ENCODE measurements at places on chromosomes 2 and 18.
A peak's percentile ranks its signal among the peaks of the same experiment; 100 is the strongest.

DNA sequence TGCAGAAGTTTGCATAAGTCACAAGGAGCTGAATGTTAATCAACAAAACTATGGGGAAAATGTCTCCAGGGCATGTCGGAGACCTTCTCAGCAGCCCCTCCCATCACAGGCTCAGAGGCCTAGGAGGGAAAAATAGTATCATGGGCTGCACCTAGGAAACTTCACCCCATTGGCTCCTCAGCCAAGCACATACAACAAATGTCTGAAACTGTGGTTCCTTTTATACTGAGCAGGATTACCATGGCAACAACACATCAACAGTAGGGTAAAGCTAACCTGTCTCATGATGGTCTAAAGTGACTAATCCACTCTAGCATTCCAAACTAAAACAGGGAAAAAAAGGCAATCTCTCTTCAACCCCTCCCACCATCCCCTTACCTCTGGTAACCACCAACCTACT is 3.2 kb upstream of the NEMP2 start:
- DNase-seq: no peak

- no peak for DNase-seq
These were observed 5.5 kb downstream of the RPE start for GRCh38 chr2:210007895-210008294.

GRCh38 chr18:3660739-3661515 is 211.0 kb downstream of the TGIF1 start:
- DNase-seq: no peak

GRCh38 chr2:35989040-35989439 is 366.5 kb upstream of the CRIM1 start:
- DNase-seq: no peak

GRCh38 chr18:23844991-23845680 is 155.9 kb downstream of the LAMA3 start:
- no peak for DNase-seq

DNA sequence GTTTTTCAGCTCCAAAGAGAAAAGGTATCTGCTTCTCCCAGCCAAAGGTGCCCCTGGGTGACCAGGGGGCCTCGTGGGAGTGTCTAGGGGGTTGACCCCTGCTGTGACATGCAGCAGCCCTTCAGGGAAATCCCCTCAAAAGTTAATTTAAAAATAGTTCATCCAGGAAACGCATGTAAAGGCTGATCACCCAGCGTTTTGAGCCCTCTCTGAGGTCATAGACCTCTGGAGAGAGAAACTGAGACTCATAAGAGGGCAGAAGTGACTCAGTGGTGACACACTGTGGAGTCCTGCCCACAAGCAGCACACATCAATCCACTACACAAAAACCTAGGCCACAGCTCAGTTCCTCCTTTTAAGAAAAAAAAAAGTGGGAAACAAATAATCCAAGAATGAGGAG is 11.9 kb downstream of the GAL3ST2 start:
- no peak for DNase-seq

DNA sequence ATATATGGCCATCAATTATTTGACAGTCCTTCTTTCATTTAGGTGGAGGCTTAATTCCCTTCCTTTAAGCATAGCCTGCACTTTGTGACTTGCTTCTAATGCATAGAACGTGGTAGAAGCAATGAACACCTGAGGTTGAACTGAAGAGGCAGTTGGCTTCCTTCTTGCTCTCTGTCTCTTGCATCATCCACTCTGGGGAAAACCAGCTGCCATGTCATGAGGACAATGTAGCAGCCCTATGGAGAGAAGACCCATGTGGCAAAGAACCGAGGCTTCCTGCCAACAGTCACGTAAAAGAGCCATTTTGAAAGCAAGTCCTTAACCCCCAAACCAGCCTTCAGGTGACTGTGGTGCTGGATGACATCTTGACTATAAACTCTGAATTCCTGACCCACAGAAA is 46.8 kb downstream of the ATOH8 start:
- DNase-seq: no peak

GRCh38 chr2:239186516-239187357 is 214.1 kb downstream of the HDAC4 start:
- DNase-seq: no peak

DNA sequence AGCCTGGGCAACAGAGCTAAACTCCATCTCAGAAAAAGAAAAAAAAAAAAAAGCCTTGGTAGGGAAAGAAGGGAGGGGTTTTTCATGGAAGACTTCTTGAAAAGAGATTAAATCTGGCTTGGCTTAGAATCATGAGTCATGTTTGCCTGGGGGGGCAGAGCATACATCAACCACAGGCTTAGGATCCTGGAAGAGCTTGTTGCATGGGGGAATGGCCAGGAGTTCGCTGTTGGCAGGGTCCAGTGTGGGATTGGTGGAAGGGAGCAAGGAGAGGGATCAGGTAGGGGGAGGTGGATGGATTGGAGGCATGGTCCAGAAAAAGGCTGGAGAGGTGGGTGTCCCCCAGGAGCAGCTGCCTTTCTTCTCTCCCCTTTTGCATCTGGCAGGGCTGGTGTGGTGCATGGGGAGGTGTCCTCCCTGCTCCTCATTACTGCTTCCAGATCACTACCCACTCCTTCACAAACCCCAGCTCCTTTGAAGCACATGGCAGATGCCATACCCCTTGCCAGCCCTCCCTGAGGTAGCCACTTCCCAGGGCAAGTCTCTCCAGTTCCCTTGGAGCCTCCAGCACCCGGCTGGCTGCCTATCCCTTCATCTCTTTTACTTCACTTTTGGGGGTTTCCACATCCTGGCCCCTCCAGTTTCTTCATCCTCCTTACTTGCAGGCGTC is 2.5 kb downstream of the ARMC9 start:
- DNase-seq: no peak

DNA sequence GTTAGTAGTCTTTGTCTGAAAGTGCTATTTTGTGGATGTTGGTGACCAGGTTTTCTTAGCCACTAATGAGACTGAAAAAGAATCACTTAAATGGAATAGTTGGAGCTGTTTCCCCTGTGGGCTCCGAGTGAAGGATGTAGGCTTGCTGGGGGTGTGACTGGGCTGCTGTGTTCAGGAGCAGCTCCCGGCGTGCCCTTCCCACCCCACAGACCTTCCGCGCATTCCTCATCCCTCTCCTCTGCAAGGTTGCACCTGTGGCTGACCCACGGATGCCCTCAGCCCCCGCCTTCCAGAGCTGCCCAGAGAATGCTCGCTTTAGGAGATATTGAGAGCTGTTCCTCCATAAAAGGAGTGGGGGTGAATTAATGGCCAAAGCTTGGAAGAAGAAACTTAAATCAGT is 174.3 kb downstream of the LDLRAD4 start:
- no peak for DNase-seq

GRCh38 chr2:134773335-134773734 is 54.5 kb upstream of the TMEM163 start:
- DNase-seq: no peak

- DNase-seq: peak; percentile 67
These were observed 524 bp upstream of the SERTAD2 start for GRCh38 chr2:64654063-64654811.

DNA sequence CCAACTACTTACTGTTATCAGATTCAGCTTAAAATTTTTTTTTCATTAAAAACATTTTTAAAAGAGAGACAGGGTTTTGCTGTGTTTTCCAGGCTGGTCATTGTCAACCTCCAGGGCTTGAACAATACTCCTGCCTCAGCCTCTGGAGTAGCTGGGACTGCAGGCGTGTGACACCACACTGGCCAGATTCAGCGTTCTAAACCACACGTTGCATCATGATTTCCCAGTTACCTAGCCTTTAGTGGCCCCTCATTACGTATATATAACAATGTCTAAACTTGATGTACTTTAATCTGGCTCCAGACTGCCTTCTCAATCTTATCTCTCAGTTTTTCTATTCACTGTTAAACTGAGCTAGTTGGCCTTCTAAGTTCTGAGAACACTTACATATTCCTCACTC is 89.6 kb downstream of the COMMD1 start:
- no peak for DNase-seq

DNA sequence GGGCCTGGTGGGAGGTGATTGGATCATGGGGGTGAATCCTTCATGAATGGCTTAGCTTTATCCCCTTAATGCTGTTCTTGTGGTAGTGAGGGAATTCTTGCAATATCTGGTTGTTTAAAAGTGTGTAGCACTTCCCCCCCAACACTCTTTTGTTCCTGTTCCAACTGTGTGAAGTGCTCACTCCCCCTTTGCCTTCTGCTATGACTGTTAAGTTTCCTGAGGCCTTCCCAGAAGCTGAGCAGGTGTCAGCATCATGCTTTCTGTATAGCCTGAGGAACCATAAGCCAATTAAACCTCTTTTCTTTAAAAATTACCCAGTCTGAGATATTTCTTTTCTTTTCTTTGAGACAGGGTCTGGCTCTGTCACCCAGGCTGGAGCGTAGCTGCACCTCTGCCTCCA is 139.4 kb downstream of the RNF152 start:
- DNase-seq: no peak

GRCh38 chr2:217047631-217048030 is 187.8 kb upstream of the TNP1 start:
- DNase-seq: no peak

- no peak for DNase-seq
These were observed 40.6 kb downstream of the B3GNT2 start for GRCh38 chr2:62236499-62236898.

- DNase-seq: no peak
These were observed 130.2 kb upstream of the ID2 start for GRCh38 chr2:8551622-8552074.

DNA sequence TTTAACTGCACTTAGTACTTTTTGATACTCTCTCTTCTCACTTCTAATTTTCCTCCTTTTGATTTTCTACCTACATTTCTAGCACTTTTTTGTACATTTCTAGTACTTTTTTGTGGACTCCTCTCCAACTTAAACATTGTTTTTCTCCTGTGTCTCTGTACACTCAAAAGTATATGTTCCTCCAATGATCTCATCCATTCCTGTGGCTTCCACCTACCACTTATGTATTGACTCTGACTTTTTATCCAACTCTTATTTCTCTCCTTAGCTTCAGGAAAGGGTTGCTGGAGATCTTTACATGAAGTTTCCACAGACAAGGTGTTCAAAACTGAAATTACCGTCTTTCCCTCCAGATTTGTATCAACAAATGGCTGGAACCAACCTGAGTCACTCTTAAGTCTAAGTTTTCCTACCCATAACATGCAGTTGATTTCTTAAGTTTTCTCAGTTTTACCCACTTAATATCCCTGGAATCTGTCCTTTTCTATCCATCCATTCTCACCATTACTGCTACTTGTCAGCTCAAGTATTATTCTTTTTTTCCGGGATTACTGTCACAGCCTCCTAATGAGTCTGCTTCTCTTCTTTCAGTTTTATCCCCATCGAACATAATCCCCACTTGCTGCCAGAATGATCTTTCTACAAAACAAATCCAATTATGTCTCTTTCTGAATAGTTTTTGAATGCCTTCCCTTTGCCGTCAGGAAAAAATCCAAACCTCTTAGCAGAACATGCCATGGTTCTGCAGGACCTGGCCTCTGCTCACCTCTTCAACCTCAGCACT is 22.6 kb upstream of the PELI1 start:
- no peak for DNase-seq

- DNase-seq: no peak
These were observed 169.5 kb downstream of the SLC8A1 start for GRCh38 chr2:40282428-40282827.

DNA sequence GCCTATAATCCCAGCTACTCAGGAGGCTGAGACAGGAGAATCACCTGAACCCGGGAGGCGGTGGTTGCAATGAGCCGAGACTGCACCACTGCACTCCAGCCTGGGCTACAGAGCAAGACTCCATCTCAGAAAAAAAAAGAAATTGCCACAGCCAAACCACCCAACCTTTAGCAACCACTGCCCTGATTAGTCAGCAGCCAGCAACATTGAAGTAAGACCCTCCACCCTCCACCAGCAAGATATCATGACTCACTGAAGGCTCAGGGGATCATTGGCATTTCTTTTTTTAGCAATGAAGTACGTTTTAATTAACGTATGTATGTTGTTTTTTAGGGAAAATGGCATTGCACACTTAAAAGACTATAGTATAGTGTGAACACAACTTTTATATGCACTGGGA is 349.1 kb upstream of the ACVR2A start:
- DNase-seq: no peak

Measured in stimulated activated CD8-positive, alpha-beta memory T cell treated with anti-CD3 and anti-CD28 coated beads, Interleukin-12 subunit alpha, Interleukin-12 subunit beta, amount 100 ng/mL, for 4 hours (primary cell).